Sciatic nerve (tissue), 2 donors: ENCODE measurements at places on chromosomes 1 and 21. TPM values are rescaled to one million over a fixed set of nuclear protein-coding genes. Genes with fewer than 3 reads are reported as not detected.

CRABP2 gene
- 40.0 TPM for total RNA-seq

GBP7 gene
- 0.13 TPM for total RNA-seq

FCRL5 gene
- total RNA-seq = 0.36 TPM

KCNAB2 gene
- total RNA-seq = 20.1 TPM

SPRR3 gene
- total RNA-seq = 0.45 TPM

SETSIP gene
- not detected for total RNA-seq

TSPEAR gene
- total RNA-seq = not detected

UTS2 gene
- total RNA-seq = not detected

UBASH3A gene
- 0.71 TPM for total RNA-seq

CENPF gene
- 1.7 TPM for total RNA-seq

CCDC190 gene
- 0.22 TPM for total RNA-seq

MROH9 gene
- total RNA-seq = 0.31 TPM

AMY1C gene
- total RNA-seq = not detected

HOOK1 gene
- total RNA-seq = 0.53 TPM

VWA1 gene
- 175 TPM for total RNA-seq

MMP23B gene
- total RNA-seq = 5.4 TPM

SPATA21 gene
- 0.49 TPM for total RNA-seq

RGS13 gene
- 0.22 TPM for total RNA-seq

ATG4C gene
- total RNA-seq = 14.4 TPM

BACE2 gene
- 103 TPM for total RNA-seq

ANKRD65 gene
- 11.2 TPM for total RNA-seq

ITGB2 gene
- 56.7 TPM for total RNA-seq

TMEM82 gene
- not detected for total RNA-seq

CRYBG2 gene
- total RNA-seq = not detected

SPATA45 gene
- total RNA-seq = 0.80 TPM

AUNIP gene
- not detected for total RNA-seq

FABP3 gene
- total RNA-seq = 6.5 TPM

SCYL3 gene
- total RNA-seq = 12.1 TPM

GPR37L1 gene
- 33.3 TPM for total RNA-seq

SYDE2 gene
- total RNA-seq = 18.3 TPM

KCNJ15 gene
- 9.3 TPM for total RNA-seq

COPA gene
- 147 TPM for total RNA-seq

DTL gene
- total RNA-seq = 0.71 TPM

SPATA17 gene
- 0.40 TPM for total RNA-seq

TMEM200B gene
- 24.6 TPM for total RNA-seq

CLEC20A gene
- total RNA-seq = 3.2 TPM

CD34 gene
- total RNA-seq = 103 TPM

PRMT6 gene
- 11.2 TPM for total RNA-seq

G0S2 gene
- 93.0 TPM for total RNA-seq

VHLL gene
- total RNA-seq = not detected

CTSK gene
- 101 TPM for total RNA-seq

AGMAT gene
- 0.18 TPM for total RNA-seq

PTGER3 gene
- 4.4 TPM for total RNA-seq

LRRC3 gene
- total RNA-seq = 6.8 TPM

UBE4B gene
- 42.5 TPM for total RNA-seq

S100A3 gene
- total RNA-seq = not detected

RIPK4 gene
- total RNA-seq = 0.09 TPM

SPATA46 gene
- total RNA-seq = not detected

LYPD8 gene
- not detected for total RNA-seq

PTPN7 gene
- 2.5 TPM for total RNA-seq

GNAI3 gene
- 7.0 TPM for total RNA-seq
